Upper lobe of left lung (tissue), 6 donors: ENCODE measurements at places on chromosomes 3 and 15.

- DNase-seq = no peak
Measured at GRCh38 chr15:99347574-99347973, 96.3 kb downstream of the LRRC28 start.

DNA sequence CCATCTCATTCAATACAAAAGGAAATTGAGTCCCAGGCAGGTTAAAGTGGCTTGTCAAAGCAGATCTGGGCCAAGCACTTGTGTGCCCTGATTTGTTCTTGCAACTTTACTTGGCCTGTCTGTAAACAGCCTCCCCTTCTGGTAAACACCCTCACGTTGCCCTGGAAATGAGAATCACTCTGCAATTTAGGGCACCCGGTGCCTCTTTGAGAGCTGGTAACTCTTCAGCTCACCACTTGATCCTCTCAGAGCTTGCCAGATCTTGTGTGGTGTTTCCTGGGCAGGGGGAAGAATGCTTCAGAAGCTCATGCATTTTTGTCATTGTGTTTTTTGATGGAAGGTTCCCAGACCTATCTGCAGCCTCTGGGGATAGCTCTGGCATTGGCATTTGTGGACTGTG is 11.3 kb downstream of the MED12L start:
- DNase-seq = no peak

GRCh38 chr15:66994927-66995656 is 70.3 kb upstream of the SMAD3 start:
- DNase-seq = no peak

GRCh38 chr3:153681057-153681456 is 440.1 kb upstream of the ARHGEF26 start:
- DNase-seq = no peak

DNA sequence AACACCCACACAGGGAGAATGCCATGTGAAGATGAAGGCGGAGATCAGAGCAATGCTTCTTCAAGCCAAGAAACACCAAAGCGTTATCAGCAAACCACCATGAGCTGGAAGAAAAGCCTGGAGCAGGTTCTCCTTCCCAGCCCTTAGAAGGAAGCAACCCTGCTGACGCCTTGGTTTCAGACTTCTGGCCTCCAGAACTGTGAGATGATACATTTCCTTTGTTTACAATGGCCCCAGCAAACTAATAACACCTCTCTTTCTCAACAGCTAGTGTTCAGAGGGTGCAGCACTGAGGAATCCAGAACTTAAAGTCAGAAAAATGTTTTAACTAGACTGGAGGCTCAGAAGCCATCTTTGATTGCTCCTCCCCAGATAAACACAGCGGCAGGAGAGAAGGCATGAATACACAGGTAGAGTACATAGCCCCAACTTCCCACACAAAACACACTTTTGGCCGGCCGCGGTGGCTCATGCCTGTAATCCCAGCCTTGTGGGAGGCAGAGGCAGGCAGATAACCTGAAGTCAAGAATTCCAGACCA is 132.4 kb upstream of the LPP start:
- DNase-seq = peak; percentile 10

GRCh38 chr3:45964139-45964538 is 20.9 kb downstream of the CXCR6 start:
- DNase-seq = no peak

- DNase-seq = no peak
Measured at GRCh38 chr3:182148360-182148759, 436.6 kb downstream of the SOX2 start.
